ENCODE measurements at places on chromosomes 3 and 15. TPM values are rescaled to one million over a fixed set of nuclear protein-coding genes. Genes with fewer than 3 reads are reported as not detected.

DNA sequence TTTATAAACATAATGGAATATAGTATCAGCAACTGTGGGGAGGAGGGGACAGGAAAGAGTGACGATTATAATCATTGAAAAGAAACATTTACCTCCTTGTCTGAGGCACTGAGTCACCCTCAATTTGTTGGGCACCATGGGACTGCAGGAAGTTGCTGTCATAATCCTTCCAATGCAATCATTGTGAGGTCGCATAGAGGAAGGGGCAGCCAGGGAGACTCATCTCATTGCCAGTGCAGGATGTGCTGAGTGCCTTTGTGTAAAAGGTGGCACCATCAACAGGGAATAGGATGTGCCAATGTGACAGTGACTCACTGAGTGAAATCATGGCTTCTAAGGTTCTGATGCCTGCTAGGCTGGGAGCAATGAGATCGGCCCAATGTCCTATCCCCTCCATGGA lies 300.4 kb upstream of the ADAMTS9 start:
- DNase-seq, result no peak

Gene SNTN
- not detected for total RNA-seq

GRCh38 chr15:50137330-50137761 lies 18.3 kb upstream of the ATP8B4 start:
- no peak for DNase-seq

Gene TRNT1
- total RNA-seq, result 26.5 TPM

- DNase-seq, result no peak
Measured at GRCh38 chr15:28105793-28106192, 6.7 kb upstream of the OCA2 start.

- DNase-seq, result no peak
Measured at GRCh38 chr15:36617529-36618196, 38.2 kb downstream of the CDIN1 start.

DNA sequence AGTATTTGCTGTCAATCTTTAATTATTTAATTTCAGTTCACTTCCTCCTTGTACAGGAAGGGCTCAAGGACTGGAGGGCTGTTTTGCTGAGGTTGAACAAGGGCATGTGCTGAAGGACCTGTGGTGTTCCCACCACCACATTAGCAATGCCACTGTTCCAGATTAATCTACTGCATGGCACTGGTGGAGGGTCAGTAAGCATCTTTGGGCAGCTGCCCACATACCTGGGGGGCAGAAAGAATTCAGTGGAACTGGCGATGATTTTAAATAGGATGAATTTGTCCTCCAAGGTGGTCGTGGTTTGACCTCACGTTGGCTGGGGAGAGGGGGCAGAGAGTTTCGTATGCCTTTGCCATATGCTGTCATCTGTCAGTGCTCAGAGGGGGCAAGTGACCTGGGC lies 244.8 kb downstream of the TLE3 start:
- no peak for DNase-seq

DNA sequence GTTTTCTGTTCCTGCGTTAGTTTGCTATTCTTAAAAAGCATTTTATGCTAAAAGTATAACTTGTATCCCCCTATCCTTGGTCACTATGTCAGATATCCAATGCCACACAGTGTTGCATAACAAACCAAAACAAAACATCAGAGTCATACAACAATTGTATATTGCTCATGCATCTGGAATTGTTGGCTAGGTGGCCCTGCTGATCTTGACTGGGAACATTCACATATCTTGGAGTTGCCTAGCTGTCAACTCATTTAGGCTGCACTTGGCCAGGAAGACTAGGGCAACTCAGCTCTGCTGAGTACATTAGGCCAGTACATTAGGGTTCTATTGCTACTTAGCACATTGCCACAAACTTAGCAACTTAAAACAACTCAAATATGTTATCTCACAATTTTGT lies 706.5 kb upstream of the UBE2E2 start:
- no peak for DNase-seq

GRCh38 chr3:176032043-176032442 lies 1165.2 kb downstream of the TBL1XR1 start:
- DNase-seq, result no peak

- no peak for DNase-seq
Measured at GRCh38 chr3:194206320-194206719, 70.4 kb downstream of the HES1 start.

Gene USF3
- 15.3 TPM for total RNA-seq

GRCh38 chr3:30658328-30659052 lies 52.1 kb downstream of the TGFBR2 start:
- DNase-seq, result no peak

GRCh38 chr3:11300970-11301369 lies 28.8 kb downstream of the ATG7 start:
- no peak for DNase-seq

DNA sequence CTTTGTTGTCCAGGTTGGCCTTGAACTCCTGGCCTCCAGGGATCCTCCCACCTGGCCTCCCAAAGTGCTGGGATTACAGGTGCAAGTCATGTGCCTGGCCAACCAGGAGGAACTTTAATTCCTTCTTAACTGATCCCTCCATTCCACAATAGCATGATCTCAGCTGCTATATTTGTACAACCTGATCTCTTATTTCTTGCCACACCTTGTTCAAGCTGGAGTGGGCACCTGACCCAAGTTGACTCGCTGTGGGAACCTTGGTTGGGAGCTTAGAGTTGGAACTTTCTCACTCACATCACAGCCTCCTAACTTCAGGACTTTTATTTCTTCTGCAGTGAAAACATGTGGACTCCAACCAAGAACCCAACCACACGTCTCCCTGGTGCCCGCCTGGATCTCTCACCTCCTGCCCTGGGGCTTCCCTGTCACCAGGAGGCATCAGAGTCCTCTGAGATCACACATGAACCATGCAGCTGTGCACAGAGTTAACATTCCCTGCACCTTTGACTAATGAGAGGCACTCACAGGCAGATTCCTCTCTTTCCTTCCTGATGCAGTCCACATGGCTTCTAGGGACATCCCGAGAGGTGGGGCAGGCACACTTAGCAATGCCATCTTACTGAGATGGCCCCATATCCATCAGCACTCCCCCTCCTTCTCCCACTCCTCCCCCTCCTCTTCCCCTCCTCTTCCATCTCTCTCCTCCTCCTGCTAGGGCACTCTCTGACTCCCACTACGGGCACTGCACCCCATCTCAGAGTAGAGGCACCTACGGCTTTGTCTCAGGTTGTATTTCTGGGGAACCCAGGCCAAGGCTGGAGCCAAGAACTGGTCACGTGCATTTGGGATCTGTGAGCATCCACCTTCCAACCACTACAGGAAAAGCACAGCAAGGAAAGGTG lies 9.7 kb upstream of the CYFIP1 start:
- DNase-seq, result peak; percentile 4

Gene GABRB3
- total RNA-seq, result 8.8 TPM

- DNase-seq, result no peak
Measured at GRCh38 chr15:88015228-88015860, 241.2 kb downstream of the NTRK3 start.

Data from neural progenitor cell (in vitro differentiated cells).